ENCODE measurements at places on chromosomes 11 and 22. TPM values are rescaled to one million over a fixed set of nuclear protein-coding genes. Genes with fewer than 3 reads are reported as not detected.

The ROM1 gene
- total RNA-seq, result 8.9 TPM

The RHOD gene
- total RNA-seq, result 8.6 TPM

The MS4A6A gene
- total RNA-seq, result 99.1 TPM

The OR2AT4 gene
- total RNA-seq, result not detected

The UPK3A gene
- total RNA-seq, result not detected

The OR2AG2 gene
- total RNA-seq, result not detected

The CCDC116 gene
- total RNA-seq, result not detected

The BBOX1 gene
- total RNA-seq, result not detected

The ABCC8 gene
- total RNA-seq, result not detected

The ZNF70 gene
- 3.9 TPM for total RNA-seq

The HIRA gene
- 23.0 TPM for total RNA-seq

The CRYBB1 gene
- total RNA-seq, result 0.98 TPM

Measured in subcutaneous adipose tissue (tissue), 4 donors.